Naive thymus-derived CD4-positive, alpha-beta T cell (primary cell): ENCODE measurements at places on chromosomes 11 and 22. TPM values are rescaled to one million over a fixed set of nuclear protein-coding genes. Genes with fewer than 3 reads are reported as not detected.

The GAS2L1 gene
- total RNA-seq = 0.37 TPM

The SLC25A45 gene
- 34.1 and 36.1 TPM in 2 replicates for total RNA-seq

The OR51B5 gene
- not detected for total RNA-seq

- no peaks in the 10 kb centered on the region for H3K36me3 ChIP-seq
- H3K27ac ChIP-seq = no peak overlapping the region
- no peaks in the 10 kb centered on the region for H3K27me3 ChIP-seq
- no peak overlapping the region for H3K4me3 ChIP-seq
Measured at GRCh38 chr11:57191311-57192219, 9.8 kb downstream of the LRRC55 start.

The TRPM5 gene
- total RNA-seq = 0.73 TPM

- DNase-seq = no peak
- peaks cover 63% of the 10 kb centered on the region for H3K36me3 ChIP-seq
- no peak overlapping the region for H3K4me3 ChIP-seq
- H3K4me1 ChIP-seq = no peaks in the 10 kb centered on the region
- H3K27ac ChIP-seq = no peak overlapping the region
- H3K27me3 ChIP-seq = no peaks in the 10 kb centered on the region
Measured at GRCh38 chr22:20052309-20053259, 27.5 kb upstream of the DGCR8 start.

- no peaks in the 10 kb centered on the region for H3K27me3 ChIP-seq
- H3K4me1 ChIP-seq = no peaks in the 10 kb centered on the region
- DNase-seq = no peak
- no peaks in the 10 kb centered on the region for H3K36me3 ChIP-seq
- H3K27ac ChIP-seq = no peak overlapping the region
- H3K4me3 ChIP-seq = no peak overlapping the region
Measured at GRCh38 chr11:115974703-115975102, 470.5 kb upstream of the CADM1 start.

DNA sequence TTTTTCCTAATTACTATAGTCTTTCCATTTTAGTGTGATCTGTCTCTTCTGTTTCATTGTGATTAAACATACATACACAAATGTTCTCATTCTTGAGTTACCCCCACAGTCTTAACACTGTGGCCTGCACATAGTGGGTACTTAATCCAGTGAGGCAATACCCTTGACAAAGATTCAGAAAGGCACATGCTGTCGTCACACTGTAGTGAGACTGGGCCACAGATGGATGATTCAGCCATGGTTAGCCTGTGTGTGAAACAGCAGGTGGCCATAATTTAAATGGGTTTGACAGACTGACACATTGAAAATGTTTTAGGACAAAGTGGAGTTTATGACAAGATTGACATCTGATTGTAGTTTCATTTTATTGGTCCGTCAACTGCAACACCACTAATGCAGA is 313.1 kb downstream of the C11orf87 start:
- H3K27me3 ChIP-seq = no peaks in the 10 kb centered on the region
- no peaks in the 10 kb centered on the region for H3K36me3 ChIP-seq
- no peak overlapping the region for H3K4me3 ChIP-seq
- no peaks in the 10 kb centered on the region for H3K4me1 ChIP-seq

- no peaks in the 10 kb centered on the region for H3K4me1 ChIP-seq
- H3K27me3 ChIP-seq = no peaks in the 10 kb centered on the region
- H3K36me3 ChIP-seq = no peaks in the 10 kb centered on the region
- no peak for DNase-seq
Measured at GRCh38 chr22:37442537-37442936, 15.3 kb upstream of the ELFN2 start.

The LRRC4C gene
- total RNA-seq = not detected

DNA sequence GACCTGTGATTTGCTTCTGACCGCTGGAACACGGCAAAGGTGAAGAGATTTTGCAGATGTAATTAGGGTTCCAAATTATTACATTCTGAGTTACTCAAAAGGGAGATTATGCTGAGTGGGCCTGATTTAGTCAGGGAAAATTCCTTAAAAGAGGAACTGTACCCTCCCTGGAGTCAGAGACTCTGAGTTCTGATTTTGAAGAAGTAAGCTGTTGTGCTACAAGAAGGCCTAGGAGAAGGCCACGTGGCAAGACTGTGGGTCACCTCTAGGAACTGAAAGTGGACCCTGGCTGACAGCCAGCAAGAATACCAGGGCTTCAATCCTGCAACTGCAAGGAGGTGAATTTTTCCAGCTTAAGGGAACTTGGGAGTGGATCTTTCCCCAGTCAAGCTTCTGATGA is 45.3 kb downstream of the CHRDL2 start:
- no peaks in the 10 kb centered on the region for H3K4me1 ChIP-seq
- H3K4me3 ChIP-seq = no peak overlapping the region
- no peak for DNase-seq
- peaks cover 11% of the 10 kb centered on the region for H3K27me3 ChIP-seq

DNA sequence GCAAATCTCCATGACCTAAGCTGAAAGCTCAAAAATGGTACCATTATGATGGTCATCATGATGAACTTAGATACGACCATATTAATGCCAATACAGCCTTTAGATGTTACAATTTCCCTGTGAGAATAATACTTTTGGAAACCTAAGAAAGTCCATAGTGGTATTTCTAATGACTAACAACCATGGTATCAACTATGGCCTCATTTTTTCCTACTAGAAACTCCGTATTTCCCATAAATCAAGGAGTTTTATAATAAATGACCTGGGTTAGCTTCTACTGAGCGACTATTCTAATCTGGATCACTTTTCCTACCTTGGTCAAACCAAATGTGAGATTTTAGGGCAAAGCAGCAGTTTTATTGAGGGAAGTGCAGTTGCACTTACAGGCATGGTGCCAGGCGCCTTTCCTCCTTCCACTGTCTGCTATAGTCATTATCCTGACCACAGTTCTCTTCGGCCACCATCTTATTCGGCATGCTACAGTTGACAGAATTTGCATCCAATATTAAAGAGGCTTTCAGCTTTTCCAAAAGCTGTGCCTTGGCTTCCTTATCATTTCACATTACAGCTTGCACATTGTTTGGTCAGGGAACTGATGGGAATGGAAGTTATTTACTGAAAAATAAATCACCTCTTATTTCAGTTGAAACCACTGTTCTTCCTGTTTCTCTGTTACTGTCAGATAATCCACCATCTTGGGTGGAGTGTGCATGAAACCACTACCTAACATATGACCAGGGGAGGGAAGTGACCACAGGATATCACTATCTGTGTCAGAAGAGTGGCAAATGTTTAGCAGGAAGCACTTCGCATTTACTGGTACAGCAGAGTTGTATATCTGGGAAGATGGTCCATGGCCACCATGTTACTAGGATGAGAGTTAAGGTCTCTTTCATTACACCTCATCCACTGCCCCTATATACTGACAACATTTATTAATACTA is 74.5 kb upstream of the PICALM start:
- H3K27ac ChIP-seq = no peak overlapping the region
- no peaks in the 10 kb centered on the region for H3K27me3 ChIP-seq
- peaks cover 4% of the 10 kb centered on the region for H3K4me1 ChIP-seq
- no peak for DNase-seq
- no peaks in the 10 kb centered on the region for H3K36me3 ChIP-seq

The OR52I1 gene
- not detected for total RNA-seq

DNA sequence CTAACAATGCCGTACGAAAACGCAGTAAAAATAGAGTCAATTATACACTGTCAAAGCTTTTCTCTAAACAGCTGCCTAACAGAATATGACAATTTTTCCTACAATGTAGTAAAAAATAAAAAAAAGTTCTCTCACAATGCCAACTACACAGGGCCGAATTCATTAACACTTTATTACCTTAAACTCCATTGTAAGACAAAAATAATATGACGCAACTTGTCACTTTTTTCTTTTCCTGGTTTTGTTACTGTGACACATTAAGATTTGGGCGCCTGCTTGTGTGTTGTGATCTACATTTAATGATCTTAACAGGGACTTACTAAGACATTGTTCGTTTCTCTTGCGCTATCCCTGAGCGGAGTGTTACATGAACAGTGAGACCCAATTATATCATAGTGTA is 204.1 kb downstream of the INSC start:
- H3K4me3 ChIP-seq = no peak overlapping the region
- no peaks in the 10 kb centered on the region for H3K36me3 ChIP-seq
- no peaks in the 10 kb centered on the region for H3K4me1 ChIP-seq

- H3K27me3 ChIP-seq = peaks cover 3% of the 10 kb centered on the region
- H3K4me3 ChIP-seq = no peak overlapping the region
- no peaks in the 10 kb centered on the region for H3K4me1 ChIP-seq
- DNase-seq = no peak
Measured at GRCh38 chr11:33658195-33658900, 42.3 kb downstream of the C11orf91 start.

DNA sequence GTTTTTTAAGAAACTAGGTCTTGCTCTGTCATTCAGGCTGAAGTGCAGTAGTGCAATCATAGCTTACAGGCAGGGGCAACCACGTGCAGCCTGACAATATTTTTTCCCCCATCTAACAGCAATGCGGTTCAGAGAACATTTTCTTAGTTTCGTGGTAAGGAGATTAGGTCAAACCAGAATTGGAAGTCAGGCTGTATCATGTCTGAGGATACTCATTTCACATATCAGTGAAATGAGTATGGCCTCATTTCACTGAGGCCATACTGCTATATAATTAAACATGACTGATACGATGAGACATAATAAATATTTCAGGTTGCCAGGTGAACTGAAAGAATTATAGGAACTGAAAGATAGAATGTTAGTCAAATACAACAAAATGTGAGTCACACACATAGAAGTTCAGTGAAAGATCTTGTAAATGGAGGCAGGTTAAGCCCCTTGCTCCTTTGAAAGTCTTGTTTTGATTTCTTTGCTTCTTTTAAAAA is 32.5 kb upstream of the IZUMO1R start:
- H3K36me3 ChIP-seq = no peaks in the 10 kb centered on the region
- no peak overlapping the region for H3K4me3 ChIP-seq
- no peaks in the 10 kb centered on the region for H3K4me1 ChIP-seq
- no peak for DNase-seq
- no peak overlapping the region for H3K27ac ChIP-seq

DNA sequence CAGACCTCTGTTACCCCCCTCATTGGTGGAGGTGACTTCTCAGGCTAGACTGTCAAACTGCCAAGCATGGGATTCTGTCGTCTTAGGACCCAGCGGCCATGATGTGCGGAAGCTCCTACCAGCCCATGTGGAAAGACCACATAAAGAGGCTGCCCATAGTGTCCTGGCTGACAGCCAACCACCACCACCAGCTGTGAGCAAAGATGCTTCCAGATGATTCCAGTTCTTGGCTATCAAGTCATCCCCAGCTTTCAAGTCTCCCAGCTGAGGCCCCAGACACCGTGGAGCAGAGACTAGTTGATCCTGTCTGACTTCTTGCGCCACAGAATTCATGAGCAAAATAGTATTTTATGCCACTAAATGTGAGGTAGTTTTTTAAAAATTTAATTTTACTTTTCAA is 32.9 kb downstream of the SCUBE1 start:
- no peaks in the 10 kb centered on the region for H3K4me1 ChIP-seq
- H3K27ac ChIP-seq = no peak overlapping the region
- no peak for DNase-seq
- no peaks in the 10 kb centered on the region for H3K36me3 ChIP-seq
- H3K27me3 ChIP-seq = no peaks in the 10 kb centered on the region
- H3K4me3 ChIP-seq = no peak overlapping the region

DNA sequence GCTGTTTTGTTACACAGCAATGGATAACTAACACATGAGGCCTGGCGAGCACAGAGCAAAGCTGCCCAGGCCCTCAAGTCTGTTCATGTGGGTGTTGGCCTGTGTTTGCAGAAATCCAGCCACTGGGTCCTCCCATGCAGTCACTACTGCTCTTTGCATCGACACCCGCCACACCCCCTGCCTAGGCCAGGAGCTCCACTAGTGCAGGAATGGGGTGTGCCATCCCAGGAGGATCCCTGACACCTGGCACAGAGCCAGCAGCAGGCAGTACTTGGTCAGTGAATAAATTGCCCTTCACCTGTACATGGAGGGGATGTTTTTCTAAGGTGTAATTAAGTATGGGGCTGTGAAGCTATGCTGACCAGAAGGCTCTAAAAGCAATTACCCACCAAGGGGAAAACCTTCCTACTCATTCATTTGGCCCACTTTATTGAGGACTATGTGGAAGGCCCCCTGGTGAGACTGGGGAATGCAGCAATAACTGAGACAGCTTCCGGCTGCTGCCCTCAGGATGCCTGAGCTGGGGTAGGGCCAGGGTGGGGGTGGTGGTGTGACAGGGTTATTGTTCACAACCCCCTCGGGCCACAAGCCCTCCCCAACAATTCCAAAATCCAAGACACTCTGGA is 160.8 kb downstream of the CRYBB2 start:
- H3K27me3 ChIP-seq = no peaks in the 10 kb centered on the region
- H3K27ac ChIP-seq = no peak overlapping the region
- no peaks in the 10 kb centered on the region for H3K36me3 ChIP-seq
- no peak overlapping the region for H3K4me3 ChIP-seq
- H3K4me1 ChIP-seq = no peaks in the 10 kb centered on the region
- DNase-seq = no peak

The OR52B2 gene
- total RNA-seq = not detected in 2 replicates

The ELF5 gene
- not detected for total RNA-seq

DNA sequence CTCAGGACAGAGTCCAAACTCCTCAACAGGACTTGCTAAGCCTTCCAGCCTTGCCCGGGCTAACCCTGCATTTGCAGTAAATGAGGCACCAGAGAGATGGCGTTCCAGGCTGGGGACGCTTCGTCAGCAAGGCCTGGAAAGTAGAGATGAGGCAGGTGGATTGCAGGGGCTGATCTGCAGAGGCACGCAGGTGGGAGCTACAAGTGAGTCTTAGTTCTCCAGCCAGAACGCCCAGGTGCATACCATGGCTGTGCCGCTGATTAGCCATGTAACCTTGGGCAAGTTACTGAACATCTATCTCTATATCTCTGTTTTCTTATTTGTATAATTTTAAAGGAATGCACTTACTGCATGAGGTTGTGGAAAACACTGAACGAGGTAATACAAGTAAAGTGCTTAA is 52.7 kb upstream of the BARX2 start:
- H3K4me1 ChIP-seq = no peaks in the 10 kb centered on the region
- no peak overlapping the region for H3K4me3 ChIP-seq
- H3K27me3 ChIP-seq = no peaks in the 10 kb centered on the region
- H3K27ac ChIP-seq = no peak overlapping the region
- DNase-seq = no peak

The TMA7B gene
- 9.2 TPM for total RNA-seq

DNA sequence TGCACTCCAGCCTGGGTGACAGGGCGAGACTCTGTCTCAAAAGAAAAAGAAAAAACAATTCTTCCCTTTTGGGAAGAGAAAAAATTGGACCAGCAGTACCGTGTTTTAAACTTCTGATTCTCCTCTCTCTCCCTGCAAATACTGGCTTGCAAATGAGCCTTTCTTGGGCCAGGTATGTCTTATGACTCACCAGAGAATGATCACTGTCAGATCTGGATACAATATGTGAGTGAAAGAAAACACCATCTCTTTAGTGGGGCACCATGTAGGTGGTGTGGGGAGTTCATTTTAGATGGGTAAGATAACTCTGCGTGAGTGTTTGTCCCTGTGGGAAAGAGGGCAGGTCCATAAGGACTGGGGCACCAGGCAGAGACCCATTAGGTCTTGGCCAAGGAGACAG is 2.4 kb upstream of the SCGB2A2 start:
- H3K27me3 ChIP-seq = no peaks in the 10 kb centered on the region
- no peak for DNase-seq
- H3K36me3 ChIP-seq = no peaks in the 10 kb centered on the region
- no peaks in the 10 kb centered on the region for H3K4me1 ChIP-seq
